ENCODE measurements at places on chromosomes 5 and 9. TPM values are rescaled to one million over a fixed set of nuclear protein-coding genes. Genes with fewer than 3 reads are reported as not detected.

DNA sequence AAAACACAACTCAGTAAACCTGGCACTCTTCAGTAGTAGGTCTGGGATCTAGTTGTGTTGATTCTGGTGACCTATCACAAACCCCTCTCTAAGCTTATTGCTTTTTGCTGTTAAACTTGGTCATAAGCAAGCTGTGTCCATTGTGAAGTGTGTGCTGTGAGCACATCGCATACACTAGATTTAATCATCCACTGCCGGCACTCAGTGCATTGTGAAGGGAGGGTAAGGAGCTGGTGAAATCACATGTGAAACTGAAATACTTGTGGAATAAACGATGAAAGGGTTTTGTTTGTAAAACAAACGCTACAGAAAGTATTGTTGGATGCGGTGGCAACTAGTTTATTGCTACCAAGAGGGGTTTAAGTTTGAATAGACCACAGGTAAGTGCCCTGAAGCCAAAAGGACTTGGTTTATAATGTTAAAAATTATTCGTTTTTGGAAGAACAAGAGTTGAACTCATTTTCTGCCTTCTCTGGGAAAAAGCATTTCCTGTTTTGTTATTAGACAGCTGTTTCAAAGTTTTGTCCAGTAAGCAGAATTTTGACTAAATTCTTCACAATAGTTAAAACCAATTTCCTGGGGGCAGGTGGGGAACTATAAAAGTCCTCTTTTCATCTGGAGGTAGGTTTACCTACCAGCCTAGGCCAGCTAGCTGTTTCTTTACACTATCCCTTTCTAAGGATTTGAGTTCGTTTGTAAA lies 24.6 kb downstream of the TJP2 start:
- H3K4me3 ChIP-seq: no peak overlapping the region
- H3K4me1 ChIP-seq: no peaks in the 10 kb centered on the region
- H3K36me3 ChIP-seq: no peaks in the 10 kb centered on the region
- H3K27ac ChIP-seq: no peak overlapping the region

GRCh38 chr5:160119905-160120266 lies 636 bp upstream of the PWWP2A start:
- no peaks in the 10 kb centered on the region for H3K27me3 ChIP-seq
- H3K4me1 ChIP-seq: peaks cover 6% of the 10 kb centered on the region
- H3K27ac ChIP-seq: no peak overlapping the region
- peak overlapping the region; percentile 56 for H3K4me3 ChIP-seq

- no peak overlapping the region for H3K27ac ChIP-seq
- H3K27me3 ChIP-seq: peaks cover 16% of the 10 kb centered on the region
- no peak overlapping the region for H3K4me3 ChIP-seq
Measured at GRCh38 chr5:169185626-169186025, 115.3 kb downstream of the SLIT3 start.

DNA sequence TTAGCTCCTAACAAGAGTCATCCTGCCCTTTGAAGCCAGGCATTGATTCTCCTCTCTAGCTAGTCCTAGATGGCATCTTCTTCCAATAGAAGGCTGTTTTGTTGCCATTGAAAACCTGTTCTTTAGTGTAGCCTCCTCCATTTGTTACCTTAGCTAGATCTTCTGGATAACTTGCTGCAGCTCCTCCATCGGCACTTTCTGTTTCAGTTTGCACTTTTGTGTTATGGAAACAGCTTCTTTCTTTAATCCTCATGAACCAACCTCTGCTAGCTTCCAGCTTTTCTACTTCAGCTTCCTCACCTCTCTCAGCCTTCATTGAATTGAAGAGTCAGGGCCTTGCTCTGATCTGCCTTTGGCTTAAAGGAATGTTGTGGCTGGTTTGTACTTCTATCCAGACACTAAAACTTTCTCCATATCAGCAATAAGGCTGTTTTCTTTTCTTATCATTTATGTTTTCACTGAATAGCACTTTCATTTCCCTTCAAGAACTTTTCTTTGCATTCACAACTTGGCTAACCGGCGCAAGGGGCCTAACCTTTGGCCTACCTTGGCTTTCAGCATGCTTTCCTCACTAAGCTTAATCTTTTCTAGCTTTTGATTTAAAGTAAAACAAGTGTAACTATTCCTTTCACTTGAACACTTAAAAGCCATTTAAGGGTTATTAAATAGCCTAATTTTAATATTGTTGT lies 166.5 kb upstream of the SLC12A2 start:
- H3K27ac ChIP-seq: no peak overlapping the region
- no peak for DNase-seq
- H3K4me3 ChIP-seq: no peak overlapping the region
- H3K36me3 ChIP-seq: no peaks in the 10 kb centered on the region
- no peaks in the 10 kb centered on the region for H3K27me3 ChIP-seq
- no peaks in the 10 kb centered on the region for H3K4me1 ChIP-seq

The SLC4A9 gene
- total RNA-seq: 0.29 TPM

The SAXO1 gene
- total RNA-seq: not detected
